HS-5 (cell line): ENCODE measurements at places on chromosomes 3 and 15.

DNA sequence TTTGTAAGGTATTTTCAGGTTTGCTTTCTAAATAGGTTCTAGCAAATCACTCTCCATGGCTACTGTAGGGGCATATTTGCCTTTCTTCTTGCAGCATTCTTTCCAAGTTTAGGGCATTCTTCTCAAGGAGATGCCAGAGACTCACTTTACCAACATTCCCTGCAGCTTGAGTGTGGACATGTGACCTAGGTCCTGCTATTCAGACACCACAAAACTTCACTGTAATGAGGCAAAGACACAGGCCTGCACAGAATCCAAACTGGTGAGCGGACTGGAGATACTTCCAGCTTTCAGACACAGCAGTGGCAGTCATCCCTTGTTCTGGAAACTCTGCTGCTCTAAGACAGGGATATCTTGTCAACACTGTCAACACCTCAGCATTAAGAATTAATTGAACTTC lies 146.4 kb upstream of the PFN2 start:
- DNase-seq: no peak

GRCh38 chr3:112167758-112168157 lies 34.7 kb upstream of the GCSAM start:
- DNase-seq: no peak

DNA sequence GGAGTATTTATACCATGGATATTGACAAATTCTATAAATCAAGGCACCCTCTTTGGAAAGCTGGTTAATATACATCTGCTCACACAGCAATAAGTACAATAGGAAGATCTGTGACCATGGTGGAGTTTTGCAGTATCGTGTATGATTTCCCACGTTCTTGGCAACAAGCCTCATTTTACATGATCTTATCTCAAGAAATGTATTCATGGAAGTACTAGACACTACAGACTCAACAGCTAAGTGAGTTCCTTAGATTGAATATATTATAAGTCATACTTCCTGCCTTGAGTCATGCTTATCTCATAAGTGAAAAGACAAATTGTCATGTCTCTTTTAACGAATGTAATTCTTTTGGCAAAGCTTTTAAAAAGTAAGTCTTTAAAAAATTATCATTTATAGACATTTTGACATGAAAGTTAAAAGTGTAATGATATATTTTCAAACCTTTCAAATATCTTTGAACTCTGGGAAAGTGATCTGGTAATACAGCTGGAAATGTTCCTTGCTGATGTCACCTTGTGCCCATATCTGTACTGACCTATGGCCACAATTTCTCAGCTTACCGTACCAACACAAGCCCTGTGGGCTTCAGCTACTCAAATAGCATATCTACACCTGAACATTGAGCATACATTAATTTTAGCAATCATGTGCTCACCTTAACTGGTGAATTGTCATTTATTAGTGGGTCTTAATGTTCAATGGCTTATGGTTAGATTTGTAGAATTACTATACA lies 130.3 kb upstream of the TMC3 start:
- DNase-seq: peak; percentile 59

DNA sequence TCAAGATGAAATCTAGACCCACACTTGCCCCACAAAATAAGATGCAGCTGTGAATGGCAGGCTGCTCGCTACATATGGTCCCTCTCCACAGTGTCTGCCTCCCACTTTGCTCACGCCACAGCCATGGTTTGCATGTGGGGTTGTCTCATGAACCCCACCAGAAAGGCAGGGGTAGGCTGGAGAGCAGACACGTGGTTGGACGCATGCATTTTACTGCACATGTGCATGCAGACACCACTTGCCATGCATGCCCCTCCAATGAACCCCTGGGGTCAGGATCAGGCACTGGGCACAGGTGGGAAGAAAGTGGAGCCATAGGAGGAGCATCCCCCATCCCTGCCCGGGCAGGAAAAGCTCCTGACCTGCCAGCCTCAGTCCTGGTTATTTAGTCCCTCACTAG lies 20.7 kb downstream of the SCN5A start:
- no peak for DNase-seq

- no peak for DNase-seq
Observed at GRCh38 chr3:194304186-194304917, 46.8 kb downstream of the CPN2 start.

DNA sequence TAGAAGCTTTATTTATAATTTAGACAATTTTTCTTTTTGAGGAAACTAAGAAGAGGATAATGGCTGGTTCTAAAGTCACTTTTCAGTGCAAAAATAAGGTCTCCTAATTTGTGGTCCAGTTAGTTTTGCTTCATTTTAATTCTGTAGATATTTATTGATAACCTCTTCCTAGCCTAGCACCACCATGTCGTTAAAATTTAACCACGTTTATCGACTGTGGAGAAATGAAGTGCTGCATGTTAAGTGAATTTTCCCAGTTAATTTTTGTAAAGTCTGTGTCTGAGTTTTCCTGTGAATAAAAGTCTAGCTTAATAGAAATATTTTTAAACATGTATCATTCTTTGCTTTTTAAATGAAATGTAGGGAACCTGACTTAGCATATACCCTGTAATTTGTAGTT lies 16.7 kb downstream of the LRRC28 start:
- DNase-seq: no peak

- no peak for DNase-seq
Observed at GRCh38 chr15:70151003-70151402, 53.3 kb upstream of the TLE3 start.

DNA sequence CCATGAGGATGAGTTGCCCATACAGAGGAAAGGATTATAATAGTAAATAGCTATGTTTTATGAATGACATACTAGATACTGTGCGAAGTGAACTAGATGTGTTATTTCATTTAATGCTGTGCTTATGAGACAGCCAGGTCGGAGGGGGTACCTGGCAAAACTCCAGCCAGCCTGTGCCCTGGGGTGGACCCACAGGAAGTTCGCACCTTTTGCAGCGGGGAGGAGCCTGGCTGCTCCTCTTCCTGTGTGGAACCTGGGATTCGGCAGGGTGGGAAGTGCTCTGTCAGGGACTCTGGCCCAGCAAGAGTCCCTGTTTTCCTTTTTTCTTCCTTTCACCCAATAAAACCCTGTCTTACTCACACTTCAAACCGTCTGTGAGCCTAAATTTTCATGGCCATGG lies 452.2 kb downstream of the IL5RA start:
- no peak for DNase-seq

GRCh38 chr3:68664276-68664675 lies 268.1 kb downstream of the TAFA4 start:
- no peak for DNase-seq

DNA sequence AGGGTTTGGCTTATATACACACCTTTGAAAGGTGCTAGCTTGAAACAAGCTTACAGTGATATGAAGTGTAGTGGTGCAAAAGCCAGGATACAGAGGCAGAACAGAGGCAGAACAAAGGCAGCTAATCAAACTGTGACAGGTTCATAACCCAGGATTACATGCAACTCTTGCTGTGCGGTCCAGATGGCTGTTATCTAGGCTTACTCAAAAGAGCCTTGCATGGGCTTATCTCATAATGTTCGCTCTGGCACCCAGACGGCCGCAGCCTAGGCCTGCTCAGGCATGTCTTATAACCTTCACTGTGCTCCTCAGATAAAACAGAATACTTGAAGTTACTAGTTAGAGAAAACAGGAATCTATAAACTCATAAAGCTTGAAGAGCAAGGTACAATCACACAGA lies 22.8 kb upstream of the NOX5 start:
- DNase-seq: no peak
